Stimulated activated CD4-positive, alpha-beta T cell treated with anti-CD3 and anti-CD28 coated beads, Interleukin-12 subunit alpha, Interleukin-12 subunit beta, amount 100 ng/mL, for 4 hours (primary cell): ENCODE measurements at places on chromosomes 11 and 22.

DNA sequence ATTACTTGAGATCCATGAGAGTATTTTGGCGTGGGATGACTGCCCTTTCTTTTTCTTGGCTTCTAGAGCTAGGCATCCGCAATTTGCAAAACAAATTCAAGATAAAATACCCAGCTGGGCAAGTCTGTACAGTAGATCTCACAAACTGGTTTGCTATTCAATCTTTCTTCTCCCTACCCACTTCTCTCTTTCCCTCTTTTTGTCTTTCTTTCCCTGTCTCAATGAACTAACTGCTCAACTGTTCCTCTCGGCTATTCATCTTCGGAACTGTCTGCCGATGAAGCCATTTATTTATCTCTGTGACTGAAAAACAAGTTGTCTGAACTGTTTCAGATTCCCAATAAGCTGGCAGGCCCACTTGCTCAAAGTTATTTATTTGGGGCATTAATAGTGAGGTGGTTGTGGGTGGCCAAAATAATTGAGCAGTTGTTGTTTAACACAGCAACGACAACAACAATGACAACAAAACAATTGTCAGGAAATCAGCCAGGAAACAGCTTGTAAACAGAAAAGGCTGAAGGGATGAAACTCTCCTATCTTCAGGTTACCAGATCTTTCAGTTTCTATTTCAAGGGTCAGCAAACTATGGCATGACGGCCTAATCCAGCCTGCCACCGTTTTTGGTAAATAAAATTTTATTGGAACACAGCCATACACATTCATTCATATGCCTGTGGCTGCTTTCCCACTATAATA lies 76.0 kb upstream of the MTMR2 start:
- DNase-seq = no peak

DNA sequence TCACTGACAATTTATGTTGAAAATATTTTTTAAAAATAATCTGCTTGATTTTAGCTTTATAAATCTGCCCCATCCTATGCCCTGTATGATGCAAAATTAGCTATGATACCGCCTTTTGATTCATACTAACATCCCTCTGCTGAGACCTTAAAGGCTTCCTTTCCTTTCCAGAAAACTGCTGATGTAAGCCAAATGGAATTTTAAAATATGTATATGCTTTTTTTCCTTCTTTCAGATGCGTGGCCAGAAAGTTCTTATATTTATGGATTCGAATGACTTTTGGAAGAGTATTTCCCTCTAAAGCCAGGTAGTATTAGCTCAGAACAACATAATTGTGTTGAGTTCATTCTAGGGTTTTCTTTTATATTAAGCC lies 34.5 kb downstream of the SFI1 start:
- DNase-seq = no peak

GRCh38 chr11:14626650-14627049 lies 17.0 kb upstream of the PDE3B start:
- DNase-seq = no peak

- DNase-seq = peak; percentile 79
These were observed 2.3 kb downstream of the IRF7 start for GRCh38 chr11:613369-613968.

- no peak for DNase-seq
These were observed 47.4 kb downstream of the SNX19 start for GRCh38 chr11:130868721-130869390.

GRCh38 chr22:49458708-49459099 lies 369.0 kb downstream of the BRD1 start:
- DNase-seq = no peak

GRCh38 chr11:35934981-35935380 lies 8.9 kb upstream of the LDLRAD3 start:
- no peak for DNase-seq

GRCh38 chr11:62958547-62959421 lies 26.0 kb downstream of the SLC22A6 start:
- no peak for DNase-seq

DNA sequence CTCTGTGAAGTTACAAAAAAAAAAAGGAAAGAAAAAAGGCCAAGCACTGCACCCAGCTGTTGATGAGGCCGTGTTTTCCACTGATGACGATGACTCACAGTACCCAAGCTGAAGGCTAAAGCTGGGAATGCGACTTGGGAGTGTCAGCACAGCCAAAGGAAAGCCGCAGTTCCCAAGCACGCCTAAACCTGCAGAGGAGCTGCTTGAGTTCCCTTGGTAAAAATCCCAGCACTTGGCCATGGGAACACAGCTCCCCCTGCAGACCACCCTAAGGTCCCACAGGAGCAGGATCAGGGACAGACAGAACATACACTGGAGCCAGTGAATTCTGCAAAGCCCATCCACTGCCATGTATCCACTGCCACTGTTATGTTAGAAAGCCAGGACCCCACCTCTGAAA lies 39.9 kb downstream of the SERGEF start:
- no peak for DNase-seq

GRCh38 chr22:44964722-44965078 lies 45.1 kb downstream of the PHF21B start:
- no peak for DNase-seq

- no peak for DNase-seq
These were observed 6.4 kb upstream of the ARFGAP3 start for GRCh38 chr22:42863349-42863961.

DNA sequence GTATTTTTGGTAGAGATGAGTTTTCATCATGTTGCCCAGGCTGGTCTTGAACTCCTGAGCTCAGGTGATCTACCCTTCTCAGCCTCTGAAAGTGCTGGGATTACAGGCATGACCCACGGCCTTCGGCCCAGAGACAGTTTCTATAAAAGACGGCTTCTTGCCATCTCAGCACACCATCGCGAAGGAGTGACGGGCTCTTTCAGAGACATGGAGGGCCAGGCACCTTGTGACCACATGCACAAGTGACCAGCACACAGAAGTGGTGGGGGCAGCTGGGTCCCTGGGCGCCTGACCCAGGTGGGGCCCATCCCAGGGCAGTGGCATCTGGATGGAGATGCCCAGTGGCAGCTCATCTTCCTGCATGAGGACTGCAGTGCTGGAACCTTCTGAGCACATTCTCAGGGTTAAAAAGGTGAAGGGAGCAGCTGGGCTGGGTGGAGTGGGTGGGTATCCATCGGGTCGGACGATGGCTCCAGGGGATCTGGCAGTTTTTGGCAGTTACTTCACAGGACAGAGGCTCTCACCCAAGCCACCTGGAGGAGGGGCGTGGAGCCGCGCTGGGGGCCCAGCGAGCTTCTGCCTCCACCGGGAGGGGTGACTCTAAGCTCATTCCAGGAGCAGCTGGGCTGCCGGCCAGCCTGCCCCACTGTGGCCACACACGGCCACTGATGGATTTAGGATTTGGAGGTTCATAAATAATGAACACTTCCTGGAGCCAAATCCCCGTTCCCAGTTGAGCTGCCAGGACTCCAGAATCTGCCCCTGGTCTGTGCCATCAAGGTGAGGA lies 373.0 kb downstream of the CTTN start:
- no peak for DNase-seq

GRCh38 chr11:61961570-61962212 lies 5.7 kb downstream of the FTH1 start:
- no peak for DNase-seq

- no peak for DNase-seq
These were observed 46.8 kb downstream of the PLAAT5 start for GRCh38 chr11:63444160-63444559.

- DNase-seq = no peak
These were observed 1.2 kb upstream of the SMIM35 start for GRCh38 chr11:118087931-118088330.

DNA sequence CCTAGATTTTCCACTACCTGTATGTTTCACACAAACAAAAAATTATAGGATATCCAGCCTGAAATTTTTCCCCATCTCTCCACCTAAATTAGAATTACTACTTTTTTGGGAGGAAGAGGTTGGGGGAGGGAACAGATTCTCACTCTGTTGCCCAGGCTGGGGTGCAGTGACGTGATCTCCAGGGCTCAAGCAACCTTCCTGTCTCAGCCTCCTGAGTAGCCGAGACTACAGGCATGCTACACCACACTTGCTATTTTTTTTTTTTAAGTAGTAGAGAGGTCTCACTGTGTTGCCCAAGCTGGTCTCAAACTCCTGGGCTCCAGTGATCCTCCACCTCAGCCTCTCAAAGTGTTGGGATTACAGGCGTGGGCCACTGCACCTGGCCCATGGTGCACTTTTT lies 9.5 kb downstream of the JAML start:
- DNase-seq = no peak

- peak; percentile 28 for DNase-seq
These were observed 6.5 kb downstream of the PIM3 start for GRCh38 chr22:49966774-49967705.
